ENCODE measurements at places on chromosomes 2 and 18. TPM values are rescaled to one million over a fixed set of nuclear protein-coding genes. Genes with fewer than 3 reads are reported as not detected.

RESP18 gene
- total RNA-seq: not detected

LONRF2 gene
- total RNA-seq: not detected

GAD1 gene
- total RNA-seq: not detected

LRRC30 gene
- not detected for total RNA-seq

RBM44 gene
- 0.72 TPM for total RNA-seq

FIGN gene
- total RNA-seq: not detected

TANK gene
- 78.0 TPM for total RNA-seq

Measured in OCI-LY7 (cell line).